Inflammatory macrophage treated with lipopolysaccharide for 1 hour (primary cell): ENCODE measurements at places on chromosomes 12 and 14.
A peak's percentile ranks its signal among the peaks of the same experiment; 100 is the strongest.

- no peak for DNase-seq
Observed at GRCh38 chr14:91891101-91891500, 23.8 kb upstream of the TC2N start.

- DNase-seq = no peak
Observed at GRCh38 chr12:53325511-53326061, 4.2 kb upstream of the AAAS start.

GRCh38 chr14:68953196-68953555 is 25.9 kb downstream of the ACTN1 start:
- no peak for DNase-seq

DNA sequence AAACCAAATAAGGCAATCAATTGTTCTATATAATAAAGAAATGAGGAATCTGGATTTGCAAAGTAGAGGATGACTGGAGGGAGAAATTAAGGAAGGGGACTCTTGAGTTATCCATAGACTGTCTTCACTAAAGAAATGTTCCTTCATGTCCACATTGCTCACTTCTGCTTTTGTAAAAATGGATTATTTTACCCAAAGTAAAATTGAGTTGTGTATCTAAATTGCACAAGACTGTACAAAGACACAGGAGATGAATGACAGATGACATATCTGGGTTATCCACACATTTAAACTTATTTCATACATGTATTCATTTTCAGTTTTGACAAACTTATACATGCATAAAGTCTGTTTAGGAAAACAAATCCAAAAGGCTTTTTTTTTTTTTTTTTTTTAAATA is 11.3 kb downstream of the ATP2B1 start:
- peak; percentile 59 for DNase-seq

DNA sequence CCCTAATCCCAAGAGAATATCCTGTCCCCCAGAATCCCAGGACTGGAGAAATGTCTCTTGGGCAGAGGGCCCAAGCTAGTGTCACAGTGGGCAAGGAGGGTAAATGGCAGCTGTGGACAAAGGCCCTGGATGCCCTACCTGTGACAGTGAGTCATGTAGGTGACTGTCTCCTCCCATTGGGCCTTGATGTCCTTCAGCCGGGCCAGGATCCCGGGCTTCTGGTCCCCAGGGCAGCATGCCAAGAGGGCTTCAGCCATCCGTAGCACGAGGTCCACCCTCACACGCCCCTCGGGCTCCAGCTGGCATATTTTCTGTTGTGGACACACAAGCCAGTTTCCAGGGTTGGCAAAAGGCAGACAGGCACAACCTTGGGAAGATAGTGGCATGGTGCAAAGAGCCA is 48.8 kb downstream of the SYNE3 start:
- no peak for DNase-seq

- DNase-seq = no peak
Observed at GRCh38 chr12:95815632-95816212, 25.2 kb upstream of the NTN4 start.

- peak; percentile 7 for DNase-seq
Observed at GRCh38 chr12:41684997-41685396, 459.7 kb downstream of the GXYLT1 start.
